ENCODE measurements at places on chromosomes 4 and X. TPM values are rescaled to one million over a fixed set of nuclear protein-coding genes. Genes with fewer than 3 reads are reported as not detected.

GRCh38 chrX:148534291-148534690 lies 33.9 kb downstream of the AFF2 start:
- no peak for DNase-seq

Gene ANXA3
- 60.3 TPM for total RNA-seq

DNA sequence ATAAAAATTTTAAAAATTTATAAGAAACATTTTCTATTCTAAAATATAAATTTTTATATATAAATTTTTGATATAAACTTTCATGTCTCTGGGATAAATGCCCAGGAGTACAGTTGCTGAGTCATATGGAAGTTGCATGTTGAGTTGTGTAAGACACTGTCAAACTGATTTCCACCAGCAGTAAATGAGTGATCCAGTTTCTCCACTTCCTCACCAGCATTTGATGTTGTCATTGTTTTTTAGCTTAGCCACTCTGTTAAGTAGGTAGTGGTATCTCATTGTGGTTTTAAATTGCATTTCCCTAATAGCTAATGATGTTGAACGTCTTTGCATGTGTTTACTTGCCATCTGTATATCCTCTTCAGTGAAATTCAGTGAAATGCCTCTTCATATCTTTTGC lies 66.5 kb downstream of the MAMLD1 start:
- DNase-seq = no peak

Gene PAGE2B
- not detected for total RNA-seq

GRCh38 chr4:69640289-69640688 lies 847 bp upstream of the UGT2A2 start:
- DNase-seq = no peak

DNA sequence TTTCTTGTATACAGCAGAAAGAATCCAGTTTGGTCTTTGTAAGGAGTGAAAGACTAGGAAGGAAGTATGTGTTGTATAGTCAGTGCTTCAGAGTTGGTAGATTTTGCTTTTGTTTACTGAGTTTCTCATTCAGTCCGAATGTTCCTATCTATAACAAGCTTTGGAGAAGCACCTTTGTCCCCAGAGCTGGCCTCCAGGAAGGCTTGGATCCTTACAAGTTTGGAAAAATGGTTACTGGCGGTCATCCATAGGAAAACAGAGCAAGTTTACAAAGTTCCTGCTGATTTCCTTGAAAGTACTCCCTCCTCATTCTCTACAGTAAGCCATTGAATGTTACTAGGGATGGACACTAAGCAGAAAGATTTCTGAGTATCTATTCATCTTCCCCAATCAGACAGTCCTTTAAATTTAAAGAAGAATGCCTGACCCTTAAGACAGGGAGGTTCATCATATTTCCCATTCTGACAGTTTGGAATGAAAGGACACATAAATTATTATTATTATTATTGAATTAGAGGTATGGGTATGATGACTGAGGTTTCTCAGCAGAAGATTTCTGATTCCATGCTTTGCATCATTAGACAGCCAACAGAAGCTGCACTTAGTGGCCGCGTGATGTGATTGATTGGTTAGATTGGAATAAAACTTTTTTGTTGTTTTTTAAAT lies 35.8 kb downstream of the FAT4 start:
- no peak for DNase-seq

GRCh38 chrX:4253092-4253491 lies 539.6 kb upstream of the PRKX start:
- DNase-seq = no peak
